Immature natural killer cell (primary cell): ENCODE measurements at places on chromosomes 13 and 19. TPM values are rescaled to one million over a fixed set of nuclear protein-coding genes. Genes with fewer than 3 reads are reported as not detected.

PSPN gene
- 0.65 TPM for polyA plus RNA-seq

DNA sequence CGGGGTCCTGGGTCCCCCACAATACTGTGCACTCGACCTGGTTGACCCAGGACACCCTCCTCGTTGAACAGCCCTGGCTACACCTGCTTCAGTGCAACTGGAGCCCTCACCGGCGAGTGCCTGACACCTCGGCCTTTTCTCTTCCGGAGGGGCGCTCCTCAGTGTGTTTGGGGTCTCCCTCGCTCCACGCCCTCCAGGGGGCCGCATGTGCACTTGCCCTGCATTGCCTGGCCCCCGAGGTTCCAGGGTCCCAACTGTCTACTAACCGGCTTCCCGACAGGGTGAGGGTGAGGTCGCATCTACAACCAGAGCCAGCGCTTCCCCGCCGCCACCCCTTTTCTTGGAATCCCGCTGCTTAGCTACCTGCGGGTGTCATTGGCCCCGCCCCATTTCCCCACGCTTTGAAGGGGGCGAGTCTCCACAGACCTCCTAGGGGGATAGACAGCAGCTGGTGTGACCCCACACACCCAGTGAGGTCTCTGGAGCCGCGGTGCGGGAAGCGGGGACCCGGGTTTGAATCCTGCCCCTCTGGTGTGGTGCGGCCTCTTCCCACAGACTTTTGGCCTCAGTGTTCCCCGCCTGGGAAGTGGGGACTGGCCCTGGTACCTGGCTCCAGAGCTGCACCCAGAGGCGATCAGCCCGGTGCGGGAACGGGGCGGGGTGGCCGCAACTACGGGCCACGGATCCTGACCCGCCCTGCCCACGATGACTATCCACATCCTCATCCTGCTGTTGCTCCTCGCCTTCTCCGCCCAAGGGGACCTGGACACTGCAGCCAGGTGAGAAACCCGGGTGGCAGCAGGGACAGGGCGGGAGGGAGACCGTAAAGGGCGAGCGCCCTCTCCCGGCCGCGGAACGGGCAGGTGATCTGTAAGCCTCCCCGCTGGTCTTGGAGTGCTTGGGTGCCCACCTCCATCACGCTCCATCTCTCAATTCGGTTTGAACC is at the start of gene ADM5:
Gene ADM5 (plus strand): TSS at position 462 of the 946 bp plus-strand sequence. CDS start 244 bp downstream, at position 706.
- H3K27ac ChIP-seq: no peak within 1 kb of the TSS
- H3K27me3 ChIP-seq: peaks cover 9% of the 10 kb centered on the region
- H3K36me3 ChIP-seq: no peaks in the 10 kb centered on the region
- peaks cover 22% of the 10 kb centered on the region for H3K4me1 ChIP-seq
- no peak for DNase-seq

DNA sequence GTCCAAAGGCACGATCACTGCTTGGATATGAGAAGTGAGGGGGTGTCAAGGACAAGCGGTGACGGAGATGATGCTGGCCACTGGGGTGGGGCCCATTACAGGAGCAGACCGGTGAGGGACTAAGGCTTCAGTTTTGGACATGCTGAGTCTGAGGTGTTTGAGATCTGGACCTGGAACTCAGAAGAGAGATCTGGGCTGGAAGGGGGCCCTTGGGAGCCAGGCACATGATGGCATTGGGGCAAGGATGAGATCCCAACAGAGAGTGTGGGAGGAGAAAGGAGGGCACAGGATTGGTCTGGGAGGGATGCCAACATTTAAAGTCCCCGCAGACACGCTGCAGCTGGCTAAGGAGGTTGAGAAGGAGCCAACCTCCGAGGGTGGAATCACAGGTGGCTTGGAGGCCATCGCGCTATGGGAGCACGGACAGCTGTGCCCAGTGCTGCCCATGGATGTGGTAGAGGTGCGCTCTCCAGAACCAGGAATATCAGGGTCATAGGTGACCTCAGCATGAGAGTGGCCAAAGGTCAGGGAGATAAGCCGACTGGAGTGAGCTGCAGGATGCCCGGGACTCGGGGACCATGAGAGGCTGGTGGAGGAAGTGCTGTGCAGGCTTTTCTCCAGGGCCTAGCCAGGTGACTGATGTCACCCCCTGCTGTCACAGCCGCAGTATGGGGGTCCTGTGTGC is 21.8 kb downstream of the DHRS12 start:
- no peak overlapping the region for H3K4me3 ChIP-seq
- H3K27ac ChIP-seq: peak overlapping the region; percentile 9
- peaks cover 13% of the 10 kb centered on the region for H3K4me1 ChIP-seq
- DNase-seq: no peak
- H3K27me3 ChIP-seq: peaks cover 7% of the 10 kb centered on the region

DNA sequence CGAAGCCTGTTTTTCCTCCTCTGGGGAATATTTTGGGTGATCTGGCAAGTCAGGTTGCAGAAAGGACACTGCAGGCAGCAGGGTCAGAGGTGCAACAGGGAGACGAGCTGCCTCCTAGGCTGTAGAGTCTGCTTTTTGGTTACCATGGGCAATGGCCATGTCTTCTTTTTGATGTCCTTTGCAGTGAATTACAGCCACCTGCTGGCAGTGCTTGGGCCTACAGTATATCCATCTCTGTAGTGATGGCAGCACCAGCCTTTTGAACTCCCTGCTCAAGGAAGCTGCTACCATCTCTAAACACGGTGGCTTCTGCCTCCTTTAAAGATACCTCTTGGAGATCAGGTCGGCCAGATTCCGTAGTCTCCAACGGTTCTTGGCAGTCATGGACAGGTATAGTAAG is 73.9 kb downstream of the WTIP start:
- no peak overlapping the region for H3K27ac ChIP-seq
- H3K4me1 ChIP-seq: no peaks in the 10 kb centered on the region
- H3K36me3 ChIP-seq: no peaks in the 10 kb centered on the region
- no peak overlapping the region for H3K4me3 ChIP-seq
- no peak for DNase-seq

STARD13 gene
- not detected for polyA plus RNA-seq

DNA sequence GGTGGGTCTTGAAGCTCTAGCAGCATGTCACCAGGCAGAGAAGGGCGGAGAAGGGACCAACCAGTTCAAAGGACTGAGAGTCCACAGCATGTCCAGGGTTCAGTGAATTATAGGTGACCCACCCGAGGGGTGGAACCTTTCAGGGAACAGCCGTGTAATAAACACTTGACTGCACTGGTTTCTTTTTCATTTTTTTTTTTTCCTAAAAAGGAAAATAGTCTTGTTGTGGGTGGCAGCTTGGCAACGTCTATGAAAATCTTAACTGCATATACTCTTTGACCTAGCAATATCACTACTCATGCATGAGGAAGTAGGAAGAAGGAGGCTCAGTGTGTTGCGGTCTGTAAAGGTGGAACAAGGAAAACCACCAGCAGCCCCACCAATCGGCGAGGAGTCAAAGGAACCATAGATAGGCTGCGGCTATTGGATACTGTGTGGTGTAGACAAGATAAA is 13.0 kb upstream of the MYH14 start:
- DNase-seq: no peak
- no peak overlapping the region for H3K4me3 ChIP-seq
- peaks cover 2% of the 10 kb centered on the region for H3K27me3 ChIP-seq
- no peak overlapping the region for H3K27ac ChIP-seq
- no peaks in the 10 kb centered on the region for H3K4me1 ChIP-seq

GRCh38 chr13:49418206-49418605 is 25.7 kb downstream of the CAB39L start:
- no peaks in the 10 kb centered on the region for H3K4me1 ChIP-seq
- DNase-seq: no peak
- no peak overlapping the region for H3K27ac ChIP-seq
- H3K36me3 ChIP-seq: no peaks in the 10 kb centered on the region

DNA sequence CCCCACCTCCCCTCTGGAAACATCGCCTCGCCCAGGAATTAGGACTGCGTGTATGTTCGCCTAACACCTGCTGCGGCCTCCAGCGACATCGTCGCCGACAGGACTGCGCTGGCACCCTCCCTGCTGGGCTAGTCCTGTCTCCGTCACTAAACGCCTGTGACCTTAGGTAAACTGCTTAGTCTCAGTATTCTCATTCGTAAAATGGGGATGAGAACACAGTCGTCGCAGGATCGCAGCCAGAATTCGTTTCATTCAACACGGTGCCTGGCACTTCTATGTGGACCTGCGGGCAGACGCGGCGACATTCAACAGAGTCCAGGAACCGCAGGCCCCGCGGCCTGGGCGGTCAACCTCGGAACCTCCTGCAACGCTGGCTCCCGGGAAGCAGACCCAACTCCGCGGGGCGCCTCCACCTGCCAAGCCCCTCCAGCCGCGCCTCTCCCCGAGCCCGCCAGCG is 485 bp downstream of the CRYL1 start:
- H3K27me3 ChIP-seq: peaks cover 4% of the 10 kb centered on the region
- peak overlapping the region; percentile 76 for H3K27ac ChIP-seq
- H3K36me3 ChIP-seq: no peaks in the 10 kb centered on the region
- peaks cover 20% of the 10 kb centered on the region for H3K4me1 ChIP-seq
- DNase-seq: peak; percentile 18

TLE2 gene
- 1.2 TPM for polyA plus RNA-seq

DNA sequence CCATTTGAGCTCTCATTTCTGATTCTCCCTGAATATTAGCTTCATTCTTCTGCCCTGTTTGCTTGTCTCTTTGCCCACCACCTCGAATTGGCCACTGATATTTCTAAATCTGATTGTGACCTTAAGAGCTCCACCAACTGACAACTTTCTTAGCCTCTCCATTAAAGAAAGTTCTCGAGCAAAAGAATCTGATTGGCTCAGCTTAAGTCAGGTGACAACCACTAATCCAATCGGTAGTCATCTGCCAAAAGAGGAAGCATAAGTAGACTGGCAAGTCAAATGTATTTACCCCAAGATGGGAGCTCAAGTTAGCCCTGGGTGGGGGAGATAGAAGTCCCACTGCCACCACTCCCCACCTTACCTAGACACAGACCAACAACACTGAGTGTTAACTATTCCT is 41.5 kb downstream of the NOTCH3 start:
- no peaks in the 10 kb centered on the region for H3K4me1 ChIP-seq
- no peaks in the 10 kb centered on the region for H3K36me3 ChIP-seq
- H3K27me3 ChIP-seq: no peaks in the 10 kb centered on the region

- H3K36me3 ChIP-seq: no peaks in the 10 kb centered on the region
- no peak for DNase-seq
- no peaks in the 10 kb centered on the region for H3K27me3 ChIP-seq
- H3K4me1 ChIP-seq: no peaks in the 10 kb centered on the region
Observed at GRCh38 chr13:66546534-66547379, 683.4 kb downstream of the PCDH9 start.

PABPC3 gene
- polyA plus RNA-seq: not detected

GRCh38 chr19:48258350-48258749 is 2.6 kb upstream of the CARD8 start:
- no peaks in the 10 kb centered on the region for H3K36me3 ChIP-seq
- peak overlapping the region; percentile 79 for H3K4me3 ChIP-seq
- H3K4me1 ChIP-seq: peaks cover 51% of the 10 kb centered on the region
- no peaks in the 10 kb centered on the region for H3K27me3 ChIP-seq
- DNase-seq: peak; percentile 38

LRRC25 gene
- 7.7 TPM for polyA plus RNA-seq

LMTK3 gene
- polyA plus RNA-seq: not detected

GRCh38 chr19:7421941-7422744 is 66.7 kb downstream of the PEX11G start:
- peaks cover 12% of the 10 kb centered on the region for H3K4me1 ChIP-seq
- DNase-seq: no peak
- H3K36me3 ChIP-seq: peaks cover 9% of the 10 kb centered on the region
- H3K27ac ChIP-seq: no peak overlapping the region
- no peaks in the 10 kb centered on the region for H3K27me3 ChIP-seq
- no peak overlapping the region for H3K4me3 ChIP-seq

DNA sequence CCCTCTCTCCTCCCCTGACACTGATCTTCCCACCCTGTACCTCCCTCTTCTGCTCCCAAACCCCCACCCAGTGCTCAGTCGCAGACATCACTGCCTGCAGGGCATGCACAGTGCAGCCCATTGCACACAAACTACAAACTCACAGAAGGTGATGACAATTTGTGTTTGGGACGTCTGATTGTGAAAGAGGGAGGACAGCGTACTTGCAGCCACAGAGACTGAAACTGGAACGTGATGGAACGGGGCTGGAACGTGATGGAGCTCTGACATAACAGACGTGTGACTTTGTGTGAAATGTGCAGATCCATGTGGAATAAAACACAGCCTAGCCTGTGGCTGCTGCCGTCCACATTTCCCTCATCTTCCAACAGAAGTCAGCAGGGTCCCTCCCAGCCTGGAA is 57.3 kb upstream of the CEACAM8 start:
- no peaks in the 10 kb centered on the region for H3K4me1 ChIP-seq
- H3K27me3 ChIP-seq: peaks cover 2% of the 10 kb centered on the region
- no peak overlapping the region for H3K4me3 ChIP-seq
- H3K27ac ChIP-seq: no peak overlapping the region
- no peak for DNase-seq
- H3K36me3 ChIP-seq: no peaks in the 10 kb centered on the region

DNA sequence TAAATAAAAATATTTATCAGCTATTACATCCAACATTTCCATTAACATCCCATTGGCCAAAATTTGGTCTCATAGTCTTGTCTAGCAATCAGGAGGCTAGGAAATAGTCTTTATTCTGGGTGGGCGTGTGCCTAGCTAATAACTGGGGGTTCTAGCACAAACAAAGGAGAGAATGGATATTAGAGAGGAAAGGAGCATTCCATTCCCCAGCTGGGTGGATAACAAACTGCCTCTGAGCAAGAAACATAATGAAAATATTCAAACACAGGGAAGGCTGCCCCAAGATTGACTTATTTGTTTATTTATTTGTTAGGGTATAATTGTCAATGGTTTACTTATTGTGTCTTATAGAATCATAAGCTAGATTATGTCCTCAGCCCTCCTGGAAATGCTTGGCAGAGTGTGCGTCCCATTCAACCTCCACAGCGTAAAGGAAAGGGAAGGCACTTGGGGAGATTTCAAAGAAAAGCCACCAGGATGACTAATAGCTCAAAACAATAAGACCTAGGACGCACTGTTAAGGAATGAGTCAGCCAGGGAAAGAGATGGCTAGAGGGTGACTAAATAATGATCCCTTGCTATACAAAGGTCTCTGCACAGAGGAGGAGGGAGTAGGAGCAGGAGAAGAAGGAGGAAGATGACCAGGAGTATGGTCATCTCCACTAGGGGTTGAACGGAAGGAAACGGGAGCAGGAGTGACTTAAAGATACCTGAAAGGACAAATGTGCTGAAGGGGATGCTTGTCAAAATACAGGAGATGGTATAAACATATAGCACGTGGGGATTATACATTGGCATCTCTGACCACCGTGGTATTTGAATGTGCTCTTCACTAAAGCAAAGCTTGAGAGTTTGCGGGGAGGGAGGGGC is 23.5 kb upstream of the USP12 start:
- no peaks in the 10 kb centered on the region for H3K36me3 ChIP-seq
- H3K27ac ChIP-seq: no peak overlapping the region
- no peak for DNase-seq
- H3K4me3 ChIP-seq: no peak overlapping the region
- H3K27me3 ChIP-seq: no peaks in the 10 kb centered on the region
- H3K4me1 ChIP-seq: no peaks in the 10 kb centered on the region

SHANK1 gene
- polyA plus RNA-seq: not detected

ZIC5 gene
- polyA plus RNA-seq: not detected

GRCh38 chr13:114284680-114285079 is 3.3 kb downstream of the UPF3A start:
- peaks cover 6% of the 10 kb centered on the region for H3K27me3 ChIP-seq
- DNase-seq: no peak
- no peak overlapping the region for H3K27ac ChIP-seq
- H3K36me3 ChIP-seq: peaks cover 31% of the 10 kb centered on the region
- H3K4me1 ChIP-seq: peaks cover 41% of the 10 kb centered on the region

ZNF799 gene
- 4.5 TPM for polyA plus RNA-seq

PNMA8A gene
- polyA plus RNA-seq: not detected

- H3K36me3 ChIP-seq: no peaks in the 10 kb centered on the region
- no peak overlapping the region for H3K4me3 ChIP-seq
- no peak for DNase-seq
- peaks cover 14% of the 10 kb centered on the region for H3K27me3 ChIP-seq
- H3K27ac ChIP-seq: peak overlapping the region; percentile 91
- peaks cover 28% of the 10 kb centered on the region for H3K4me1 ChIP-seq
Observed at GRCh38 chr19:35264268-35265125, 4.3 kb upstream of the USF2 start.
